Diencephalon (tissue), 1 donor: ENCODE measurements at places on chromosomes 2 and 18. TPM values are rescaled to one million over a fixed set of nuclear protein-coding genes. Genes with fewer than 3 reads are reported as not detected.

The C2orf42 gene
- 30.7 TPM for total RNA-seq

The DUSP19 gene
- total RNA-seq: 10.6 TPM

The SH3RF3 gene
- 6.5 TPM for total RNA-seq

The ANKRD12 gene
- 156 TPM for total RNA-seq

The EVX2 gene
- not detected for total RNA-seq

The USP34 gene
- total RNA-seq: 196 TPM

The MAPK4 gene
- 33.2 TPM for total RNA-seq

The TSHZ1 gene
- 10.4 TPM for total RNA-seq

The VWA3B gene
- total RNA-seq: 2.8 TPM

The SH2D6 gene
- 0.23 TPM for total RNA-seq

The UGT1A10 gene
- not detected for total RNA-seq

The CD226 gene
- total RNA-seq: 1.8 TPM

The OTX1 gene
- 2.8 TPM for total RNA-seq

The MYO5B gene
- total RNA-seq: 6.5 TPM

The TNFAIP6 gene
- total RNA-seq: 1.2 TPM

The RGPD3 gene
- total RNA-seq: 1.2 TPM

The SERPINB8 gene
- 2.1 TPM for total RNA-seq

The MAP3K19 gene
- total RNA-seq: 9.5 TPM

The DSC3 gene
- 0.23 TPM for total RNA-seq

The SAG gene
- 1.4 TPM for total RNA-seq

The TMEM163 gene
- 41.3 TPM for total RNA-seq

The CYP27A1 gene
- total RNA-seq: 5.8 TPM

The FLACC1 gene
- 3.7 TPM for total RNA-seq

The PFN4 gene
- 0.92 TPM for total RNA-seq

The FOXI3 gene
- not detected for total RNA-seq

The GALNT1 gene
- total RNA-seq: 82.8 TPM

The THOC1 gene
- total RNA-seq: 97.8 TPM

The GPR17 gene
- 28.6 TPM for total RNA-seq

The PLB1 gene
- total RNA-seq: 10.6 TPM

The CAPN14 gene
- total RNA-seq: 0.69 TPM

The FAM124B gene
- 11.5 TPM for total RNA-seq

The IL1A gene
- total RNA-seq: 0.92 TPM

The LOXHD1 gene
- total RNA-seq: 0.23 TPM

The TSGA10 gene
- total RNA-seq: 26.5 TPM

The TYMS gene
- 8.3 TPM for total RNA-seq
